ENCODE measurements at places on chromosomes 12 and 14.

DNA sequence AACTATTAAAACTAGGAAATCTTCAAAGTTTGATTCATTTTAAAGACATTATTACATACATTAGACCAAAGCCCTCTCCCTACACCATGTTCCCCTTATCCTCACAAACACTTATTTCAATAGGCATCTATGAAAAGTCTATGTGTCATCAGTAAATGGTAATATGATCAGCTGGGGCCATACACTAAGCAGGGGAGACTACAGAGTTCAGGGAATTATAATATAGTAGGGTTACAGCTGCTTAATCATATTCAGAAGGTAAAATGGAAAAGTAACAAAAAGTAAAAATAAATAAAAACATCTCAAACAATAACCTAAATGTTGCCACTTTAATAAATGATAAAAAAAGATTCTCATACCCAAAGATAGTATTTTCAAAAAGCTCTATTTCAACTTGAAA, 29.1 kb downstream of the PAWR start:
- no peak for DNase-seq

GRCh38 chr14:51939755-51940301, 49.5 kb upstream of the RTRAF start:
- no peak for DNase-seq

- DNase-seq, result peak; percentile 70
Observed at GRCh38 chr12:130916241-130916911, 37.3 kb upstream of the ADGRD1 start.

- peak; percentile 70 for DNase-seq
Observed at GRCh38 chr14:78598046-78598920, 428.1 kb downstream of the NRXN3 start.

GRCh38 chr14:77041881-77042545, 13.5 kb upstream of the IRF2BPL start:
- no peak for DNase-seq

DNA sequence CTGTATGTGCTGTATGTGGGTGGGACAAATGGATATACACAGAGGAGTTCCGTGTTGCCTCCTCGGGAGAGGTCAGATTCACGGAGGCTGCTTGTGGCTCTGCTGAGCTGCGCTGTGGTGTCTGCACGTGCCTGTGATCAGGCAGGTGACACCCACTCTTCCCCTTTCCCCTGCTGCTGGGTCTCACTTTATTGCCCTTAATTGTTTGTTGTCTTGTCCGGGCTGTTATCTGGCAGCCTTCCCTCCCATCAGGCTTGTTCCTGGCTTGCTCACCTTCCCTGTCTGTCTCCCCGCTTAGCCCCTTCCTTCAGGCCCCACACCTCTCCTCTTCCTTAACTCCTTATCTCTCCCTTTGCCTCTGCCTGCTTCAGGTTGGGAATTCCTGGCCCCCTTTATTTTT, 13.5 kb downstream of the WNT5B start:
- DNase-seq, result no peak

GRCh38 chr12:127077262-127078045, 1189.5 kb upstream of the TMEM132C start:
- DNase-seq, result no peak

Data from cerebellar cortex (tissue), 1 donor.